ENCODE measurements at places on chromosomes 6 and 20. TPM values are rescaled to one million over a fixed set of nuclear protein-coding genes. Genes with fewer than 3 reads are reported as not detected.
A peak's percentile ranks its signal among the peaks of the same experiment; 100 is the strongest.

WFDC12 gene
- total RNA-seq, result not detected

HEY2 gene
- total RNA-seq, result 60.6 TPM

SYCP2 gene
- total RNA-seq, result 0.94 TPM

GMPR gene
- total RNA-seq, result 121 TPM

LRRN4 gene
- not detected for total RNA-seq

PPP2R5D gene
- total RNA-seq, result 34.6 TPM

PHACTR1 gene
- 114 TPM for total RNA-seq

NKX2-4 gene
- not detected for total RNA-seq

SRSF3 gene
- total RNA-seq, result 122 TPM

SIM1 gene
- total RNA-seq, result not detected

GRCh38 chr6:129619579-129620233 is 90.3 kb downstream of the ARHGAP18 start:
- DNase-seq, result no peak

GRCh38 chr20:13092111-13092510 is 83.3 kb downstream of the SPTLC3 start:
- no peak for DNase-seq

GRCh38 chr6:35214869-35215664 is 1.3 kb downstream of the SCUBE3 start:
- DNase-seq, result no peak

GRCh38 chr6:56420296-56420695 is 172.9 kb upstream of the COL21A1 start:
- no peak for DNase-seq

DNA sequence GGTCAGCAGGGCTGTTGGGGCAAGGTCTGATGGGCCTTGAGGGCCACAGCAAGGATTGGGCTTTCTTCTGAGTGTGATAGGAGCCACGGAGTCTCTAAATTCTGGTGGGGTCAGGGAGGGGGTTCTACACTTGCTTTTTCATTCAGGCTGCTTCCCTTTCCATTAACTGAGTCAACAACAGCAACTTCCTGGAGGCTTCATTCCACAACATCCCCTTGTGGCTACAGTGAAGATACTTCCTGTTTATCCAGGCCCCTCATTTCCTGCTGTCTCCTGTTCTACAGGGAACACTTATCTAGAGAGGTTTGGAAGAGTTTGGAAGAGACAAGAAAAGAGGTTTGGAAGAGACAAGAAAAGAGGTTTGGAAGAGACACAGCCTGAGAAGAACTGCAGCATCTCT is 144.8 kb upstream of the ENPP5 start:
- no peak for DNase-seq

- no peak for DNase-seq
Observed at GRCh38 chr6:52620906-52621190, 44.0 kb upstream of the TRAM2 start.

- no peak for DNase-seq
Observed at GRCh38 chr20:57625978-57626377, 5.8 kb upstream of the ZBP1 start.

- DNase-seq, result no peak
Observed at GRCh38 chr20:45832619-45833018, 980 bp upstream of the SNX21 start.

DNA sequence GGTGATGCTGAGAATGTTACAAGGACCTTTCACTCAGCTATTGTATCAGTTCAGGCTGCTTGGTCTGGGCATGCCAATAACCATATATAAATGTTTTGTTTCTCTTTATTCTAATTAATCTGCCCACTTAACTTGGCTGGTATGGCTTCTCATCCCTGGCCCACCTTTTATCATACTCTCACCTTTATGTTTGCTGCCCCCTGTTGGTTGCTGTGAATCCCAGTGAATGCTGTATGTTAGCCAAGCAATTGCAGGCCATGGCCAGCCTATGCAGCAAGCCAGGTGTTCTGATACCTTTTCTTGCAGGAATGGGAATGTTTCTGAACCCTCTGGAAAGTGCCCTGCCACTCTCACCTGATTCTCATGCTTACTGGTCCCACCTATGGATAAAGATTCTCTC is 54.6 kb downstream of the PCSK2 start:
- DNase-seq, result no peak

DNA sequence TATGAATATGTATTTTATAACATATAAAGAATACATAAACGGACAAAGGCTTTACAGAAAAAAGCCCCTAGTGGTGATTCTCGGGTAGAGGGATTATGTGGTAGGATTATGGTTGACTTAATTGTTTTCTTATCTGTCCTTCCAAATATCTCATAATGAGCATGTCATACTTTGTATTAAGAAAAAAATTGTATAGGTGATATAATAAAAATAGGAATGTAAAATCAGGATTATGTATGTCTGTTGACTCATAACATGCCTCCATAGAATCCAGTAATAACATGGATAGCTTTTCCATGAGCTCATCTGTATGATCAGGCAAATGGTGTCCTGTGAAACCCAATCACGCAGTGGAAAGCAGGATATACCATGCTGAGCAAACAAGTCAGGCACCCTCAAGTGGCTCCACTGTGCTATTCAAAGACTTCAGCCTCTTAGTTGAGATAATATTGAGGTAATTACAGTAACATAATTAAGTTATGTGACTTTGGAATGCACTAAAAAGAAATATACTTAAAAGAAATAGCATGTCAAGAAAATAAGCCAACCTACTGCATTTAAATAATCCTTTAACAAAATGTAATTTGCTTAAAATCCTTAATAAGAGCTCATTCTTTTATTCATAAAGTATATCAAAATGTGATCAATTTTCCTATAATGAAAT is 39.6 kb upstream of the PRELID3B start:
- DNase-seq, result no peak

GRCh38 chr6:139008117-139008516 is 20.1 kb upstream of the REPS1 start:
- DNase-seq, result no peak

- DNase-seq, result peak; percentile 55
Observed at GRCh38 chr6:39824030-39824926, 32.1 kb downstream of the DAAM2 start.

- no peak for DNase-seq
Observed at GRCh38 chr6:96124778-96125177, 109.0 kb downstream of the FUT9 start.

GRCh38 chr20:46371656-46372055 is 34.8 kb downstream of the ELMO2 start:
- DNase-seq, result no peak

- DNase-seq, result peak; percentile 68
Observed at GRCh38 chr6:27503436-27504030, 30.6 kb upstream of the ZNF184 start.

GRCh38 chr6:84902354-84902928 is 138.0 kb upstream of the TBX18 start:
- DNase-seq, result no peak

DNA sequence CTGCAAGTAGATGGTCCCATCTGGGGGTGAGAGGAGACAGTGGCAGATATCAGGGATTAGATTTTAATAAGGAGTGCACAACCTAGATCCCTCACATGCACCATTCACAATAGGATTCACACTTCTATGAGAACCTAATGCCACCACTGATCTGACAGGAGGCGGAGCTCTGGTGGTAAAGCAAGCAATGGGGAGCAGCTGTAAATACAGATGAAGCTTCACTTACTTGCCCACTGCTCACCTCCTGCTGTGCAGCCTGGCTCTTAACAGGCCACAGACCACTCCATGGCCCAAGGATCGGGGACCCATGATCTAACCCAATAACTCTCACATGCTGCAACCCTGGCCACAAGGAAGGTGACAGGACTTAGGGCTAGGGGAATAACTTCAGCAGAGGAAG is 75.4 kb downstream of the ZNF133 start:
- DNase-seq, result no peak

Measured in Right ventricle myocardium superior (tissue), 1 donor.